ENCODE measurements at places on chromosomes 3 and 15.

DNA sequence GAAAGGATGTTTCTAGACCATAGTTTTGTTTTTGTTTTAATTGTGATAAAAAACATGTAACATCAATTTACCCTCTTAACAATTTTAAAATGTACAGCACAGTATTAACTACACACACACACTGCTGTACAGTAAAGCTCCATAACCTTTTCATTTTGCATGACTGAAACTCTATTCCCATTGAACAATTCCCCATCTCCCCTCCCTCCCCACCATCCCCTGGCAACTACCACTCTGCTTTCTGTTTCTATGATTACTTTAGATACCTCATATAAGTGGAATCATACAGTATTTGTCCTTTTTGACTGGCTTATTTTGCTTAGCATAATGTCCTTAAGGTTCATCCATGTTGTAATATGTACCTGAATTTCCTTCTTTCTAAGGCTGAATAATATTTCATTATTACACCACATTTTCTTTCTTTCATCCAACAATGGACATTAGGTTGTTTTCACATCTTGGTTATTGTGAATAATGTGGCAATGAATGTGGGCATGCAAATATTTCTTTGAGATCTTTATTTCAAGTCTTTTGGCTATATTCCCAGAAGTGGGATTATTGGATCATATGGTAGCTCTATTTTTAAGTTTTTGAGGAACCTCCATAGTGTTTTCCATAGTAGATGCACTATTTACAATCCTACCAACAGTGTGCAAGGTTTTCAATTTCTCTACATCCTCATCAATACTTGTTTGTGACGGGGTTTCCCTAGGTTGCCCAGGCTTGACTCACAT, 10.7 kb downstream of the CHST14 start:
- DNase-seq, result no peak

DNA sequence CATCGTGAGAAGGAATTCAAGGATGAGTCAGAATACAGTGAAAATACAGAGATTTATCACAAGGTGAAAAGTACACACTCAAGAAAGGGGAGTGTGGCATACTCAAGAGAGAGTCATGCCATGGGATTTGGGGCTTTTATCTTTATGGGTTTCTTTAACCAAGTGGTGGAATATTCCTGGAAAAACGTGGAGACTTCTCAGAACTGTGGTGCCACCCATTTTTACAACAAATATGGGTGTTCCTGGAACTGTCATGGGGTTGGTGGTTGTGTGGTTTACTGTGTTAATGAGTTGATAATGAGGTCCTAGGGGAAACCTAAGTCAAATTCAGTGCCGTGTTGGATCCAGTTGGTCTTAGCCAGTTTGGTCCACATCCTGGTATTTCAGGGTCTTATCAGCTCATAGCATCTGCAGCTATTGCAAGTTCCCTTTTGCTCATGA, 497.2 kb downstream of the GABRG3 start:
- no peak for DNase-seq

DNA sequence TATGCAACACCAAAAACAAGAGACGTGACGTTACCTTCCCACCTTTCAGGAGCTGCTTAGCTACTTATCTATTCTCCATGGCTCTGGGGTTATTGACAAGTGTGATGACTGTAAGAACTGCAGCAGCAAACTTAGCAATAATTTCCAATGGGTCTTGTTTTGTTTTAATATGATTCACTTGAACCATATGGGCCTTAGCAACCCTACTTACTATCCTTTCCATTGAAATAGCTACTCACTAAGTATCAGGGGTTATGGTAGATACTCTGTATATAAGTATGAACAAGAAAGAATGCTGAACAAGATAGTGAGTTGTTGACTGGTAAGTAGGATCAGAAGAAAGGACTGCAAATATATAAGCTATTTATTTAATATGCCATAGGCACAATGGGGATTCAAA, 69.3 kb upstream of the BBX start:
- no peak for DNase-seq

DNA sequence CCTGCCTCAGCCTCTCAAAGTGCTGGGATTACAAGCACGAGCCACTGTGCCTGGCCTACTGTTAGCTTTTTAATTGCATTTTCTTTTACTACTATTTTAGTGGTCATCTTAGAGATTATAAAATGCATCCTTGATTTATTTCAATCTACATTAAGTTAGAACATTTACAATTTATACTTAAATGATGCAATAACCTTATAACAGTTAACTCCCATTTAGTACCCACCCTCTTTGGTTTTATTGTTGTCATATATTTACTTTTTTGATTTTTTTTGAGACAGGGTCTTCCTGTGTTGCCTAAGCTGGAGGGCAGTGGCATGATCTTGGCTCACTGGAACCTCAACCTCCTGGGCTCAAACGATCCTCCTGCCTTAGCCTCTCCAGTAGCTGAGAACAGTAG, 77.3 kb downstream of the PPCDC start:
- DNase-seq, result no peak

- no peak for DNase-seq
These were observed 2.0 kb upstream of the TPRG1 start for GRCh38 chr3:189169728-189170127.

DNA sequence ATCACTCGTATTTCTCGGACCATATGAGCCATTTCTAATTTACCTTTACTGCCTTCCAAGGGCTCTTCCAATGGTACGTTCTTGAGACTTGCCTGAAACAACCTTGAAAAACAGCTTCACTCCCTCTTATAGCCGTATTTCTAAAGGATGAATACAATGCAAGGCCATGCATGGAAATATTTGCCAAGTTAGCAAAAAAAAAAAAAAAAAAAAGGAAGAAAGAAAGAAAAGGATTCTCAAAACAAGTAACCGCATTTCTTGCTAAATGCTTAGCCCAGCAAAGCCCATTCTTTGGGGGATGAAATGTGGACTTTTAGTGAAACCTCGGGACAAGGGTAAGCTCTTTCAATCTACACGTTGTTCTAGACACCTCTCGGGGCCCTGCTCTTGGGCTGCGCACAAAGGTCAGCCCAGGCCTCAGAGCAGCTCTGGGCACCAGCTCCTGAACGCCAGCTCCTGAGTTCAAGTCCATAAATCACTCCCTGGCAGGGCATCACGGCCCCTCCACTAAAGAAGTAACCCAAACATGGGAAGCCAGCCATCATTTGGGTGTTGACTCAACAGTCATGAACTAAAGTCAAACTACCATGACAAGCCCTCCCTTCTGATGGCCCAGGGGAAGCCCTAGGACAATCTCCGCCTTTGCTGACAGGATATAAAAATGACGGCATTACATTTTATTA, 132.7 kb downstream of the ADAMTS17 start:
- no peak for DNase-seq

GRCh38 chr3:186589121-186589520, 18.6 kb downstream of the DNAJB11 start:
- DNase-seq, result no peak

- no peak for DNase-seq
These were observed 167.2 kb upstream of the TLE3 start for GRCh38 chr15:70264738-70265465.

DNA sequence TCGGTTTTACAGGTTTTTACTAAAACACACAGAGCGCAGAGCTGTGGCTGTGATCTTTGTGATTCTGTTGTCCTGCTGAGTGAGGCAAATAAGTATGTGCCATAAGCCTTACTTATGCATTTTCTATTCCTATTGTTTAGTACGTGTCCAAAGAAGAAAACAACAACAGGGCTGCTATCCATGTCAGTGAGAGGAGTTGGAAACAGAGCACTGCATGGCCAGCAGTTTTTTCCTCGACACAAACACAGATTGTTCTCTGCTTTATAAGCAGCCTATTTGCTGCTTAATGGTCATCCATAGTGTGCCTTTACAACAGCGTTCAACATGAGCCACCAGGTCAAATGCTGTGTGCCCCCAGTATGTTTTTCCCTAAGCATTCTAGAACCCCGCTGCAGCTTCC, 79.8 kb downstream of the SHQ1 start:
- no peak for DNase-seq

DNA sequence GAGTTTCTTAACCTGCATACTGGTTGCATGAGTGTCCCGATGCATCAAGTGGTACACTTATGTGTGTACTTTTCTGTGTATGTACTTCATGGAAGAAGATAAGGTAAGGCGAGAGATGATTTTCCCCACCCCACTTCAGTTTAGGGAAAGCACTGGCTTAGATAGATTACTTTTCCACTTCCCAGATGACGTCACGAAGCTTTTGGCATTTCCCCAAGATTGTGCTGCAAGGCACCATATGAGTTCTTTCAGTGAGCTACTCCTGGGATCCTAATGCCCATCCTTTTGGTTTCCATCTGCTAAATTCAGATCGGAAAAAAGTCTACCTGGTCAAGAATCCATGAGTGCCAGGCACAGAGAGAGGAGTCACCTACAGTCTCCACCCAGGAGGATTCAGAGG, 4.5 kb downstream of the IL17RB start:
- DNase-seq, result no peak

GRCh38 chr15:89171136-89172072, 50.0 kb downstream of the RLBP1 start:
- DNase-seq, result no peak

GRCh38 chr3:45567730-45568172, 26.8 kb upstream of the LIMD1 start:
- no peak for DNase-seq

GRCh38 chr3:5017925-5018531, 38.8 kb downstream of the BHLHE40 start:
- DNase-seq, result no peak

DNA sequence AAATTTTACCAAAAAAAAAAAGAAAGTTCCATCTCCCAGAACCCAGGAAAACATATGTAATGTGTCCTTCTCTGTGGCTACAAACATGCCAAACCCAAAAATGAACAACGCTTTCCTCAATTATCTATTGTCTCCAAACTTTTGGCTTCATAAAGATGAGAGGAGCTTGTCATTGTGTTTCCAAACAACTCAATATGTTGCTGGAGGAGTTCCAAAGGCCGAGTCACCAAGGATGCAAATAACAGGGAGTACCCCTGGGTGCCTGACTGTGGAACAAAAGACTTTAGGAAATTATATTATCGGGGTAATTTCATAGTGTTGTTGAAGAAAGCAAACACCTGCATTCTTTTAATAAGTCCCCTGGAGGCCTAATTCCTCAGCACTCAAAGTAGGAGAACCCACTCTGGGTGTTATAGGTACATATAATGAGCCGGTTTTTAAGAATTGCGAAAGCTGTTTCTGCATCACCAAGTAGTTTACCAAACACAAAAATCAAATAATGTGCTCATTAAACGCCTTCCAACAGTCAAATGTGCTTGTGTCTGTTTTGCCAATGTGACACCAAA, 206.3 kb upstream of the PRICKLE2 start:
- no peak for DNase-seq

- DNase-seq, result no peak
These were observed 1.2 kb downstream of the GBE1 start for GRCh38 chr3:81760215-81760614.

GRCh38 chr15:90646662-90647305, 70.4 kb upstream of the BLM start:
- no peak for DNase-seq

DNA sequence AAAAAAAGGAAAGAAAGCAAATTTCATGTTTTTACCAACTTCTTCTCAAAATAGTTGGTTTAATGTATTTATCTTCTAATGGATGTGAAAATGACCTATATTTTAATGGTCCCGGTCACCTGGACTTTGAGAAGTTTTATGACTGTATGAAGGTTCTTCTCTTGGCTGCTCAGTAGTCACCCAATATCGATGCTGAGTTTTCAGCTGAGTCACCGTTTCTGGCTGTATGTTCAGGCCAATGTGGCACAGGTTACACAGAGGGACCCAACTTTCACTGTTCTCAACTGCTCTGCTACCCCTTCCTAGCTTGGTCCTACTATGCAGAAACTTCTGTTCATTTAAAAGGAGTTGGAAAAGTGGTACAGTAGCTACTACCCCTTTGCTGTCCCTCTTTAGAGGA, 25.8 kb downstream of the VGLL3 start:
- no peak for DNase-seq

DNA sequence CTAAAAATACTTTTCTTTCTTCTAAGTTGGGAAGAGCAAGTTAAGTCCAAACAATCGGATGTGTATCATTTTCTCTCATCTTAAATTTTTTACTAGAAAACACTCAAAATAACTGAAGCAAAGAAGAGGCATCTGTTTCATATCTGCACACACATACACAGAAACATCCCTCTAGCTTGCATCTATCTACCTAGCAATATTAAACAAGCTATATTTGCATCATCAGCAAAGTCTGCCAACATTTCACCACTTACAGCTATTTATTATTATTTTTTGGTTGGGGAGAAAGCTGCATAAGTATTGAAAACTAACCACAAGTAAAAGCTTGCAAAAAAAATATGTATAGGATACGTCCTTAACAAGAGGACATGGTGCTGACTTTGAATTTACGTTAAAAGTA, 1.9 kb downstream of the GOLIM4 start:
- DNase-seq, result no peak

- DNase-seq, result no peak
These were observed 261.0 kb downstream of the ADAMTSL3 start for GRCh38 chr15:83914906-83915305.

DNA sequence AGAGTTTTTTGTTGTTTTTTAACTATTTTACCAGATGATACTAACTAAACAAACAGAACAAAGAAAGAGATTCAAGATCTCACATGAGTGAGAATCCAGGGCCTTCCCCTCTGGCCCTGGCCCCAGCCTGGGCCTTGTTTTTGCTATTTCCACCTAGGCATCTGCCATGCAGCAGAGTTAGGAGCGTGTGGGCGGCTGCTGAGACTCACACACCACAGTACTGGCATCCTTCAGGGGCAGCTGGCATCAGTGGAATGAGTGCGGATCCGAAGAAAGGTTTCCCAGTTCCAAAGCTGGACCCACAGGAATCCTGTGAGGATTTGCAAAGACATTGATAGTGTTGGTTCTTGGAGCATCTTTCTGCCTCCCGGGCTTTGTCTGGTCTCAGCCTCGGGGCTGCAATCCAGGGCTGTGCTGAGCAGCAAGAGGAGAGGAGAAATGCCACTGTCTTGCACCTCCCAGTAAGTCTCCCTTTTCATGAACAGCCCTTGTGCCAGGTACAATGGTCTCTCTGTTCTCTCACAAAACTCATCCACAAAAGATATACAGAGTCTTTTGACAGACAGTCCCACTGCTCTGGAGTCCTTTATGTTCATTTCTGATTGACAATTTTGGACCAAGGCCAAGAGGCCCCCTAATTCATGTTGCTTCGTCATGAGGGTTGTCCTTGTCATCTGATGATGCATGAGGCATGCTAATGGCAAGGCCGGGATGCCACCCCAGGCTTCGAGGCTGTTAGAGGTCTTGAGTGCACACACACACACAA, 46.6 kb downstream of the APH1B start:
- no peak for DNase-seq

DNA sequence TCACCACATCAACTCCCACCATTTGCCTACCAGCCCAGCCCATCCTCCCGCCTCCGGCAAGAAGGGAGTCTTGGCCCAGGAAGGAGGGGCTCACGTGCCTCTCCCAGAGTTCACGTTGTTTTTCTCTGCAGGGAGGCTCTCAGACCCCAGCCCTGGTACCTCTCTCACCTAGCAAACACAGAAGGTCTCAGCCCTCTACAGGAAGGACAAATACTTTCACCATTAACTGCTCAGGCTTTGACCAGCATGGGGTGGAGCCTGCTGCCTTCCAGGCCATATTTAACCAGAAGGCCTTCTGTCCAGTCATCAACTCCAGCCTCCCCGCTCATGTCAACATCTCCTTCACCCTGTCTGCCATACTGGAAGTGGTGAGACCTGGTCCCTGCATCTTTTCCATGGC, 19.0 kb upstream of the HTR3E start:
- no peak for DNase-seq

- no peak for DNase-seq
These were observed 72.9 kb downstream of the LRRC28 start for GRCh38 chr15:99324082-99324620.

GRCh38 chr15:92159481-92159880, 234.2 kb upstream of the ST8SIA2 start:
- no peak for DNase-seq
